GDM1 (cell line): ENCODE measurements at places on chromosomes 3 and 15.

DNA sequence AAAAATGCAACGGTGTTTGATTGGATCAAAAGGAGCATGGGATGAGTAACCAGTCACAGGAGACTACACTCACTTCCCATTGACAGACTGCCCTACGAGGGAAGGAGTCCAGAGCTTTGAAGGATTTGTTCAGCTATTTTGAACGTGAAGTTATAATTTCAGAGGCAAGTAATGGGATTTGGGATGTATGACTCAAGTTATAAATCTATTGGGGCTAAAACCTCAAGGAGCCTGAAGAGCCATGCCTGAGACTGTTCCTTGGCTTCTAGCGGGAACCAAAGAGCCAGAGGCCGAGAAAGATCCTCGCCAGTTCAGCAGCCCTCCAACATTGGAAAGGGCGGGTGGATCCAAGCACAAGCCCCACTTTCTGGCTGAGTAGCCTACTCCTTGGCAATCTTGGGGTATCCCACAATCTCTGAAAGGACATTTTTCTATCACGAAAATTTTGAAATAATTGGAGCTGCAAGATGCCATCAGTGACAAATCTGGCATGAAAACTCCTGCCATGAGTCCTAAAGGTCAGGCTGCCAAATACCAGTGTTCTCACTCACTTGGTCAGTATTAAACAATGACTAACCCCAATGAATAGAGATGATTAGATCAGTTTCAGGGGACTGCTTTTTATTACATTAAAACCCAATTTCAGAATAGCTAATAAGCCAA lies 48.6 kb upstream of the SLCO2A1 start:
- no peak for DNase-seq

- no peak for DNase-seq
Observed at GRCh38 chr3:184305577-184305976, 6.5 kb downstream of the PSMD2 start.

GRCh38 chr3:55094676-55095075 lies 166.8 kb upstream of the LRTM1 start:
- DNase-seq: no peak

GRCh38 chr15:75058127-75058905 lies 34.9 kb downstream of the PPCDC start:
- DNase-seq: no peak

GRCh38 chr3:62134061-62134496 lies 239.3 kb downstream of the FEZF2 start:
- no peak for DNase-seq

DNA sequence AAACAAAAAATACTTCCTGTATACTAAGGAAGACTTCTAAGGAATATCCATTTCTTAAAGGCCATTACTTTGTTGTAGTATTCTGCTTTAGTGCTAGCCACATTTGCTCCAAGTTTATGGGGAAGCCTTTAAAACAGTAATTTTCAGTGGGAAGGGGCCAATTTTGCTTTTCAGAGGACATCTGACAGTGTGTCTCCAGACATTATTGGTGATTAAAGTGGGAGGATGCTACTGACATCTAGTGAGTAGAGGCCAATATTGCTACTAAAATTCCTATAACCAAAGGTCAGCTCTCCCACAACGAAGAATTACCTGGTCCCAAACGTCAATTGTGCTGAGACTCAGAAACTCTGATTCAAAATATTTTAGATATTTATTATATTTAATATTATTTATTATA lies 24.8 kb downstream of the SLC28A2 start:
- DNase-seq: no peak

DNA sequence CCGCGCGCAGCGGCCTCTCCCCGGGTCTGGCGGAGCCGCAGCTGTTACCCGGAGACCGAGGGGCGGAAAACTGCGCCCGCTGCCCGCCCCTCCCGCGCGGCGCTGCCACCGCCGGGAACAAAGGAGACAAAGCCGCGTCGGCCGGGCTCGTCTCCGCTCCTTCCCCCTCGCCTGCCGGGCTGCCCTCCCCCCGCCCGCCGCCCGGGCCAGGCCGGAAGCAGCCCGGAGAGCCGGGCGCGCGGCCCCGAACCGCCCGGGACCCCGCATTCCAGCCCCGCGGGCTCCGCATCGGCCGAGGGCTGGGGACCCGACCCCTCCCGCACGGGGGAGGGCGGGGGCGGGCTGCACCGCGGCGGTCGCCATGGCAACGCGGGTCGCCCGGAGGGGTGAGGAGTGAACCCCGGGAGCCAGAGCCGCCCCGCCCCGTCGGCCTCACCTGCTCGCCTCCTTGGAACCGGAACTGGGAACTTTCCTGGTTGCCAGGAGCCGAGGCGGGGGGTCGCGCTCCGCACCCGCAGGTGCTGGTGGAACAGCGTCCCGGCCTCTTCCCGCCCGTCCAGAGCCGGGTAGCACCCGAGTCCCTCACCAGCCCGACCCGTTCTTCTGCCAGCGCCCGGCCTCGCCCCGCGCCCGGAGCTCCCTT lies 448 bp downstream of the PLXNB1 start:
- no peak for DNase-seq

DNA sequence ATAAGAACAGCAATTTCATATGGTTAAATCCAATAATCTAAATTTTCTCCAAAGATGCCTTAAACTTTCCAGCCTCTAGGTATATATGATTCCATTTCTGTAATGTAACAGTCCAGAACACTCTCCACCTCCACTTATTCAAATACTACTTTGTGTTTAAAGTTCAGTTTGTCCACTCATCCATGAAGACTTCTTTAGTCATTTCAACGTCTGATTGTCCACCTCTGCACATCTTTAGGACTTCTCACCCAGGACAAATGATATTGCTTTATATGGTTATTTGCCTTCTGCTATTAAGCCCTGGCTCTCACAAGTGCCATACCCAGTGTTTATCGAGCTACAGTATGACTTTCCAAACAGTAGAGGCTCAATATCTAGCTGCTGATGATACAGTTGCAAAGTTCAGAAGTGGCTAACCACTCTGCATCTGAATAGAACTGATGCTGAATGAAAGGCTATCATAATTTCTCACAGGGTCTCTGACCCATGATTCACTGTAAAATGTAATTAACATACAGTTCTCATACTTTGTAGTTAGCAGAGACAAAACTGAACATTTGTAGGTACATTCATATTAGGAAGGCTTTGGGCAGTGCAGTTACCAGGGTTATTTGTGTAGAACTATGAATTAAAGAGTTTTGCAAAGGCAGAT lies 93.7 kb upstream of the MBNL1 start:
- DNase-seq: no peak

GRCh38 chr3:10286133-10286524 lies 6.6 kb downstream of the GHRL start:
- DNase-seq: no peak

DNA sequence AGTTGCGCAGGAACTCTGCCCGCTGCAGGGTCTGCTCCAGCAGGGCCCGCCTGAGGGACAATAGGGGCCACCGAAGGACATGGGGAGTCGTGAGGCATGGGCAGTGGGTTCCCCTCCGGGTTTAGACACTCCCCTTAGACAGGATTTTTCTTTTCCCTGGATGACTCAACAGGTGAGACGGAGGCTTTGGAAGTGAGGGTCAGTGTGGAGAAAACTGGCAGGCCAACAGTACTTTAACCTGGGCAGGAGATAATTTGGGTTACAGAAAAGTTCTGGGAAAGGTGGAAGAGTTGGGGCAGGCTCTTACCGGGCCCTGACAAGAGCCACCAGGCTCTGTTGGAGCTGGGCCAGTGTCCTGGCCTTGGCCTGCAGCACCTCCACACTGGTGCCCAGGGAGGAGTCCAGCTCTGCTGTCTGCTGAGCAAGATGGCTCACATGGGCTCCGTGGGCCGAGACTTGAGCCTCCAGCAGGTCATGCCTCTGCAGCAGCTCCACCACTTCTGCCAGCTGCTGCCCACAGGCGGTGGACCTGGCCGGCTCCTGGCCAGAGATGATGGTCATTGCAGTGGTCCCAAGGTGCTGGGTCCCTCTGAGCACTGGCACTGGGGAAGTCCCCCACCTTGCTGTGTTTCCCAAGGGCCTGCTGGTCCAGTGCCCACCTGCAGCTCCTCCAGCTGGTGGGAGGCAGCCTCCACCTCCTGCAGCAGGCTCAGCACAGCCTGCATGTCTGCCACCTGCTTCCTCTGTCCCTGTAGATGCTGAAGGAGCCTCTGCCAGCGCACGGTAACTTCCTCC lies 11.0 kb downstream of the SPTBN5 start:
- DNase-seq: peak; percentile 58

DNA sequence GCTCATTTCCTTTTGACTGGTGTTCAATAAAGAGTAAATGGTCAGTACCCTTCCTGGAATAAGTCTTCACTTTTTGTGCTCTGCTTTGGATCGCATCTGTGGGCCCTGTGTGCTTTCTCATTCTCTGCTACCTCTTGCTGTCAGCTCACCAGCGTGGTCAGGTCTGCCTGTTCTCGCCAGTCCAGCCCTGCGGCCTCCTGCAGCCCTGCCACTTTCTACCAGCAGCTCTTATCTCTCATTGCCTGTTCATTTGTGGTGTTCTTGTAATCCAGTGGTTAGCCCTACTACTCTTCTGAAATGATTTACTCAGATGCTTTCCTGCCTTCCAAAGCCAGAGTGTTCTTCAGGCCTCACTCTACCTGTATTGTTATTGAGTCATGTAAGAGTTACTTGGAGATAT lies 54.8 kb downstream of the CHCHD6 start:
- DNase-seq: no peak

GRCh38 chr3:25064681-25065080 lies 363.4 kb upstream of the RARB start:
- no peak for DNase-seq

- no peak for DNase-seq
Observed at GRCh38 chr3:12188681-12189287, 30.1 kb upstream of the TIMP4 start.

GRCh38 chr3:13619661-13620230 lies 70.8 kb downstream of the FBLN2 start:
- no peak for DNase-seq

DNA sequence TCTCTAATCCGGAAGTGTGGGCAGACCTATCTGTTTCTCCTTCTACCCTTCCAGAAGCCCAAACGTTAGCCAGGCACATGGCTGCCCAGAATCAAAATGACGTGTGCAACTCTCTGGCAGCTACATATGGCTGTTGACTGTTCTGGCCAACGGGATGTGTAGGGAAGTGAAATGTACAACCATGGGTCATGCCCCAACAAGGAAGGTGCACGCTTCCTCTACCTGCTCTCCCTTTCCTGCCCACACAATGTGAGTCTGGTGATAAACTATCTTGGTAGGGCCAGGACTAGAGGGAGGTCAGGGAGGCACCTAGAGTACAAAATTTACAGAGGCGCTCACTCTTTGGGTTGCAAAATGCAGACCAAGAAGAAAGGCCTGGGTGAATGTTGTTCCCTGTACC lies 495.9 kb upstream of the PROK2 start:
- DNase-seq: peak; percentile 19

- no peak for DNase-seq
Observed at GRCh38 chr15:28098766-28099554, at the start of gene OCA2. Gene OCA2 (minus strand): TSS chr15:28099315. CDS start chr15:28081874, 17,441 bp downstream.

DNA sequence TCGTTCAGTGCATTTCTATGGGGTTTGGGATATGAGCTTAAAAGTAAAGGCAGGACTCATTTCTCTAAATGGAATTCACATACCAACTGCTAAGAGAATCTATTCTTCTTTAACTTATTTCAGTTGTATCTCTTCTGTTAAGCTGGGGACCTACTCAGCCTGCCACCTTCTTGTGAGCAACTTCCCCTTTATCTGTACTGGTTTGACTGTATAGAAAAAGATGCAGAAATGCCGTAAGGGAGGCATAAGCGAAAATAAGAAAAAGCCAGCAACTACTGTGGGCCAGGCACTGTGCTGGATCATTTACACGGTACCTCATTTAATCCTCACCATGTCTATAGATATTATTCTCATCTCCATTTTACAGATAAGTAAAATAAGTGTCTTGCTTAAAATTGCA lies 38.4 kb downstream of the RBMS3 start:
- DNase-seq: no peak

- no peak for DNase-seq
Observed at GRCh38 chr3:116034794-116035193, 410.5 kb downstream of the LSAMP start.

DNA sequence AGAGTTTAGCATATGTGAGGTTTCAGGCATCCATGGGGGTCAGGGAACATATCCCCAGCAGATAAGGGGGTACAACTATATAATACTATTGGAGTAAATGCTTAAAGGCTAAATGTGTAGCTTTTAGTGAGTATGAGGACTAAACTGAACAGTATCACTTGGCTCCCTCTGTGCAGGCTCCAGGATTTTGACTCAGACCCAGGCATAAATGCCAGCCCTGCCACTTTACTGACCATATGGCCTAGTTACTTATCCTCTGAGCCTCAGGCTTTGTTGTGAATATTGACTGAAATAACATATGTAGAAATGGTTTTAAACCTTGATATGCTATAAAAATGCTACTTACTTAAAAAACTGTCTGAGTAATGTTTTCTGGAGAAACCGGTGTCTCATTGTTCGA lies 151.6 kb downstream of the CHST2 start:
- no peak for DNase-seq

GRCh38 chr3:122562923-122563716 lies 980 bp downstream of the PARP9 start:
- DNase-seq: no peak

DNA sequence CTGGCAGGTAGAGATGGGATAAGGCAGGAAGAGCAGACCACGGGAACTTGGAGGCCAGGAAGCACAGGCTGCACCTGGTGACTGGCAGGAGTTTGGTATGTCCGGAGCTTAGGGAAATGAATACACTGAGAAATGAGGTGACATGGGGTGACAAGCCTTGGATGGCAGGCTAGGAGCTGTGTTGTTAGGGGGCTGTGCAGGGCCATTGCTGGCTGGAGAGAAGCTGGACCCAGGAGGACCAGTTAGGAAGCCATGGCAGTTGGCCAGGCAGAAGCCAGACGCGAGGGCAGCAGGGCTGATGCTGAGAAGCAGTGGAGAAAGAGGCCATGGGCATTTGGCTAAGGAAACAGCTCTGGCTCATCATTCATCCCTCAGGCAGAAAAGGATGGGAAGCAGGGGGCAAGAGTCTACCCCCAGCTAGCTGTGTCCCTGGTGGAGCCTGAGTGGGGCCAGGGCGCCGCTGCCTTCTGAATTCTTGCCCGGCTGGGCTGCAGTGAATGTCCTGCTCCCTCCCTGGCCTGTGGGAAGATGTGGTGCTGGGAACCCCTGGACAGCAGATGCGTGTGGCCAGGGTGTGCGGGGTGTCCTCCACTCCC lies 255.8 kb downstream of the FAM43A start:
- no peak for DNase-seq

DNA sequence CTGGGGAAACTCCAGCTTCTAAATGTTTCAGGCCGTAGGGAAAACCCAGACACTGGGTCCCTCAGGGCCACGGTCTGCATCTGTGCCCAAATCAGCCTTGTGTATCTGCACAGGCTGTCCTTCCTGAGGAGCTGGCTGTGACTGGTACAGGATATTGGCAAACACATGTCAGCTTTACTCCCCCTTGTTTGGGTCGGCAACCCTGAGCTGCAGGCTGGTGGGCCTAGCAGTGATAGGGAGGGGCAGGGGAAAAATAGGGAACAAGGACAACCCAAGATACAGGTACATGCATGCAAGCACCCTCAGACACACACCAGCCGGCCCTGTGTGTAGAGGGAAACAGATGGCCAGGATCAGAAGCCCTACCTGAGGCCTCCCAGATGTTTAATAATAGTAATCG lies 28.7 kb upstream of the HCN4 start:
- DNase-seq: no peak

GRCh38 chr3:23776352-23776891 lies 29.3 kb upstream of the UBE2E1 start:
- no peak for DNase-seq
